ENCODE measurements at places on chromosomes 3 and 15.

- DNase-seq, result no peak
These were observed 65.1 kb downstream of the GOLIM4 start for GRCh38 chr3:168030577-168030976.

GRCh38 chr3:29642393-29643033 is 361.6 kb downstream of the RBMS3 start:
- DNase-seq, result no peak

DNA sequence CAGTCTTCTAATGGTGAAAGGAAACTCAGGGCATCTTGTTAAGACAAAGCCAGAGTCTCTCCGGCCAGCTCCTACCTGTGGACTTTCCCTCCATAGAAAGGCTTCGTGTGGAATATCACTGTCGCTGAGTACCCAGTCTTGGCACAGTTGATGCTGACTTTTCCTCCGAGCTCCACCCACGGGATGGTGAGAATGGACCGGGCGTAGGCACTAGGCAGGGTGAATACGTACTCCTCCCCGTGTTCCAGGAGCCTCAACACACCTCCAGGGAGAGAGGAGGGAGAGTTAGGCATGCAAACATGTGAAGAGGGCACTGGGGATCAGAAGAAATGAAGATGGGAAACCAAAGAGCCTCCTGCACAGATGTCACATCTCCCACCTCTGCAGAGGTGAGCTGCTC is 138.0 kb downstream of the STT3B start:
- no peak for DNase-seq

- no peak for DNase-seq
These were observed 57.7 kb downstream of the SUMF1 start for GRCh38 chr3:4409415-4409814.

GRCh38 chr15:88383354-88383753 is 83.8 kb downstream of the MRPL46 start:
- DNase-seq, result no peak

- DNase-seq, result no peak
These were observed 43.3 kb downstream of the RBMS3 start for GRCh38 chr3:29324180-29324651.

- peak; percentile 34 for DNase-seq
These were observed 615 bp downstream of the VPS18 start for GRCh38 chr15:40894681-40895448.

- DNase-seq, result no peak
These were observed 31.2 kb downstream of the RAB11A start for GRCh38 chr15:65900488-65900887.

DNA sequence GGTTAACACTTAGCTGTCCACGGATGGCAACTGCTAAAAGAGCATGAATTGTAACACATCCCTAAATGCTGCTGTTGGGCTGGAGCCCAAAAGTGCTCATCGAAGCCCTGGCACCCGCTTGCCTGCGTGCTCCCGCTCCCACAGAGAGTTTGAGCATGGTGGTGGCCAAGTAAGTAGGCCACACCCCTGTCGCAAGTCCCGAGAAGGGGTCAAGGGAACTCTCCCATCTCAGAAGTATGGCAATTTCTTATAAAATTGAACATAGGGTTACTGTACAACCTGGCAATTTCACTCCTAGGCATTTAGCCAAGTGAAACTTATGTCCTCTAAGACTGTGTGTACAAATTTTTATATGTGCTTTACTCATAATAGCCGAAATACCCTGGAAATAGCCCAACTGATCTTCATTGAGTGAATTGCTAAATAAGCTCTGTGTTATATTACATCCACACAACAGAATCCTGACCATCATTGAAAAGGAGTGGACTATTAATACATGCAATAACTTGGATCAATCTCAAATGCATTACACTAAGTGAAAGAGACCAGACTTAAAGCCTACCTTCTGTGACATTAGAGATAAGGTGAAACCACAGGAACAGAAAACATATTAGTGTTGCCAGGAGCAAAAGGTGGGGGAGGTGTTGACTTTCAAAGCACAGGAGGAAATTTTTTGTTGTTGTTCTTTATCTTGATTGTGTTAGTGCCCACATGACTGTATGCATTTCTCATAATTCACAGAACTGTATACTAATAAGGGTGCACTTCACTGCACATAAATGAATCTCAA is 1.5 kb upstream of the GCSAM start:
- peak; percentile 42 for DNase-seq

DNA sequence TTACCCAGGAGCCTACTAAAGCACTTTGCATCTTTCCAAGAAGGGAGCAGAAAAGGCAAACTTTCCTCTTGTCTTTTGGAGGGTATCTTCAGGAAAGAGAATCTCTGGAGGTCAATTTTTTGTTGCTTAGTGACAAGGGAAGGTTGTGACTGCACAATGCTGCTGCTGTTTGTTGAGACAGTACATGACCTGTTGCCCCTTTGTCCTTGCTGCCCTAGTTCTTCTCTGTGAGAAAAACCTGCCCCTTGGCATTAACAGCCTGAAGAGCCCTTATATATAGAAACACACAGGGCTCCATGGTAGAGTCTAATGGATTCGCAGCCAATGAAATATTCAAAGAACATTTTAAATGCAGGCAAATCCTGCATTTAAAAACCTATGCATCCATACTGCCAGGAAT is 20.3 kb downstream of the KLHDC8B start:
- no peak for DNase-seq

DNA sequence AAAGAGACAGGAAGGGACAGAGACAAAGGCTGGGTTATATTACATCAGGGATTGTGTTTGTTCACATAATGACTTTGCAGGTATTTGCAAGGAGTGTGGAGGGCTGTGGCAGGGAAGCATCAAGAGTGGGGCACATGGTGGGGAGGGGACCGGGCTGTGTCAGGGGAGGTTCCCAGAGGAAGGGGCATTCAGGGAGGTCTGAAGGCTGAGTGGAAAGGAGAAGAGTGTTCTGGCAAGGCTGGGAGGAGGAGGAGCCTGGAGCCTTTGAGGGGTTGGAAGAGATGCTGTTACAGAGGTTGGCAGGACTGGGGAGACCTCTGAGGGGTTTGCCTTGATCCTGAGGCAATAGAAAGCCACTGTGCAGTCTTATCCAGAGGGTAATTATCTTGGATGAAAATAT is 49.4 kb downstream of the EXOG start:
- no peak for DNase-seq

GRCh38 chr3:15331606-15332404 is 581 bp downstream of the SH3BP5 start:
- DNase-seq, result no peak

- no peak for DNase-seq
These were observed 28.9 kb upstream of the OSTN start for GRCh38 chr3:191170097-191170496.

DNA sequence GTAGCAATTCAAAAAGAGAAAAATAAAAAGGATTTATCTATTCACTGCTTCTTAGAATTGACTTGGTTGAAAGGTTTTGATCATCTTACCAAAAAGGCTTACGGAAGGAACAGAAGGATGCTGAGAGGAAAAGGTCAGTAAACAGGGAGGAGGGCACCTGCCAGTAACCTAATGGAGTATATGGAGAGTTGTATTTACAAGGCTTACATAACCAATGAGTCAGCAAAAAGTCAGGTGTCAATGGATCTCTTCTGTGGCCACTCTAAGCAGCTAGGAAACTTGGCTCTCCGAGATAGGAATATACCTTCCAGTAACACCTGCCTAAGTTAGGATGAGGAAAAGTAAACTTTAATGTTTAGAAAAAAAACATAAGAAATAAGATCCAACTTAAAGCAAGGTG is 80.5 kb upstream of the PLXND1 start:
- no peak for DNase-seq

DNA sequence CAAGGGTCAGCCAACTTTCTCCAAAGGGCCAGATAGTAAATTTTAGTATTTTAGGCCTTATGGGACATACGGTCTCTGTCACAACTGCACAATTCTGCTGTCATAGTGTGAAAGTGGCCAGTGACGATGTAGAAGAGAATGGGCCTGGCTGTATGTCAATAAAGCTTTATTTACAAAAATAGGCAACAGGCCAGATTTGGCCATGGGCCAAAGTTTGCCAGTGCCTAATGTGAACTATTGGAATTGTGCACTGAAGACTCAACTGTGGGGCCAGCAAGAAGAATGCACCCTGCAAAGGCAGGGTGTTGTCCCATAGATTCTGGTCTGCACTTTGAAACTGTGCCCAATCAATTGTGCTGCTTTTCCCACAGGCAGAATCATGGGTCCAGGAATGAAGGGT is 69.4 kb upstream of the PRR23E start:
- no peak for DNase-seq

GRCh38 chr15:42375252-42375651 is 16.0 kb downstream of the CAPN3 start:
- DNase-seq, result no peak

- DNase-seq, result peak; percentile 41
These were observed at the start of gene C3orf52 for GRCh38 chr3:112086076-112086854. Gene C3orf52, plus strand, starts transcription at chr3:112086389. Its CDS starts 19 bp downstream, at chr3:112086408.

DNA sequence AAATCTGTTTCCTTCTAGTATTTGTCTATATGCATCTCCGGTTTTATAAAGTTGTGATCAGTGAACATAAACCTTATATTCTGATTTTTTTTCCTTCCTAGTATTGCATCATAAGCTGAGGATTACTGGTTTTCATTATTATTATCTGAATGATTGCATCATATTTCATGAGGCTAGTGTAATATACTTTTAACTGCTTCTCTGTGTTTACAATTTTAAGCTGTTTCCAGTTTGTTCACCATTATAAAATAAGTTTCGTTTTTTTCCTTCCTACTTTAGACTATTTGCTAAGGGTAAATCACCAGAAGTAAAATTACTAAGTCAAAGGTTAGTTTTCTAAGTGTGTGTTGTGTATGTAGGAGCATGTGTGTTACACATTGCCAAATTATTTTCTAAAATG is 20.2 kb downstream of the SEMA6D start:
- no peak for DNase-seq

- no peak for DNase-seq
These were observed 289.9 kb upstream of the COL8A1 start for GRCh38 chr3:99348451-99348850.

- DNase-seq, result peak; percentile 24
These were observed 60.8 kb upstream of the ZBTB38 start for GRCh38 chr3:141307351-141308059.

- no peak for DNase-seq
These were observed 23.1 kb upstream of the MTMR10 start for GRCh38 chr15:31014608-31014925.

DNA sequence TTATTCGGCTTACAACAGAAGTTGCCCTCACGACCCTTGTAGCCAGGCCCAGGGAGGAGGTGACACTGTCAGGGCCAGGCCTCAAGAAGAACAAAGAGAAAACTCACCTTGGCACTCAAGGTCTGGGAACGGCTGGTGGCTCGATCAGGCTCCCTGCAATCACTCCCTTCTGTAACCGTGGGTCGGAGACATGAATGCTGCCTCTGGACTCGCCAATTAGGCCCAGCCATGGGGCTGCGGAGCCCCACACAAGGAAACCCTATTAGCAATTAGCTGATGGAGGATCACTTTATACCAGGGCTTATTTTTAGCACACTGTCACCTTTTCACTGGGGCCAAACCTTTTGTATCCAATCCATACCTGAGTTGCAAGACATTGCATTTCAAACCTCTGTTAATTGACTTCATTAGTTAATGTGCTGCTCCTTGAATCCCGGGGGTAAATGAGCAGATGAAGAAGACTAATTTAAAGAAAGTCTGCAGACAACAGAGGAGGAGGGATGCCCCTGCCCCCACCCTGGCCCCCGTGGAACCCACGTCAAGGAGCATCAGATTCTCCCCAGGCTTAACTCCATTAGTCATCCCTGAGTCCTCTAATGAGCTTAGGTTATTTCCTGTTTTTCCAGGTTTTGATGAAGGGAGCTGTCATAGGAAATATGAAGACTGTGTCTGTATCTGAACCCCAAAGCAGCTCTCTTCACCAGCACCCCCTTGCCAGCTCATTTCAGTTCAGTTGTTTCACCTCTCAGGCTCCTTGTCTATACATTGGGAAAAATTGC is 255.3 kb downstream of the RORA start:
- no peak for DNase-seq

GRCh38 chr3:170867143-170867937 is 2.7 kb downstream of the RPL22L1 start:
- no peak for DNase-seq

GRCh38 chr3:11919390-11919789 is 72.7 kb upstream of the TAMM41 start:
- DNase-seq, result no peak

GRCh38 chr3:32551087-32551486 is 19.6 kb downstream of the DYNC1LI1 start:
- DNase-seq, result no peak

- DNase-seq, result no peak
These were observed 86.4 kb upstream of the ABHD17C start for GRCh38 chr15:80608688-80609087.

GRCh38 chr3:195889870-195890295 is 18.5 kb downstream of the TNK2 start:
- no peak for DNase-seq

- DNase-seq, result no peak
These were observed 409.8 kb downstream of the TBL1XR1 start for GRCh38 chr3:176787506-176787905.

GRCh38 chr15:48557335-48557734 is 88.2 kb downstream of the FBN1 start:
- DNase-seq, result no peak

DNA sequence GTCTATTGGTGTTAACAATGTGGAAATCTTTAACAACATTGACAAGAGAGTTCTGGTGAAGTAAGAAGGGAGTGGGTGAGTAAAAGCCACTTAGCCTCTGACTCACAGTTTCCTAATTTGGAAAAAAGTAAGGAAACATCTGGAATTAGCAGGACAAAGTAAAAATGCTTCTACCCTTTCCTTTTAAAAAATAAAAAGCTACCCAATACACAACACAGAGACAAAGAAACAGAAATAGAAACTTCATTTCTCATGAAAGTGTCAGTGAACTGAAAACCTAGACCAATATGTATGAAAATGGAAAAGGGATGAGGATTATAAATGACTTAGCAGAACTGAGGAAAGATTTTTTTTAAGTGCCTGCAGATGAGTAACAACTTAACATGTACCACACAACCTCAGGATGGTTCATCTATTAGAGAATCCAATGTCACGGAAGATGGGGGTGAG is 65.4 kb downstream of the SSR3 start:
- no peak for DNase-seq

DNA sequence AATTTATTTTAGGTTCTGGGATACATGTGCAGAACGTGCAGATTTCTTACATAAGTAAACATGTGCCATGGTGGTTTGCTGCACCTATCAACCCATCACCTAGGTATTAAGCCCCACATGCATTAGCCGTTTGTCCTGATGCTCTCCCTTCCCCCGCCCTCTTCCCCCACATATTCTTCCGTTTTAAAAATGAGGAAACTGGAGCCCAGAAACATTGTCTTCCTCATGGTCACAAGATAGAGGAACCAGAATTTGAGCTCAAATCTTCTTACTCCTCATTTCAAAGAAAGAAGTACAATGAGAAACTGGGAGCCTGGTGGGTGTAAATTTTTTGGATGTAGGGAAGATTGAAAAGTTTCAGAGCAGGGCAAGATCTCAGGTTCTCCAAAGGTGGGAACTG is 56.1 kb upstream of the USP3 start:
- no peak for DNase-seq

DNA sequence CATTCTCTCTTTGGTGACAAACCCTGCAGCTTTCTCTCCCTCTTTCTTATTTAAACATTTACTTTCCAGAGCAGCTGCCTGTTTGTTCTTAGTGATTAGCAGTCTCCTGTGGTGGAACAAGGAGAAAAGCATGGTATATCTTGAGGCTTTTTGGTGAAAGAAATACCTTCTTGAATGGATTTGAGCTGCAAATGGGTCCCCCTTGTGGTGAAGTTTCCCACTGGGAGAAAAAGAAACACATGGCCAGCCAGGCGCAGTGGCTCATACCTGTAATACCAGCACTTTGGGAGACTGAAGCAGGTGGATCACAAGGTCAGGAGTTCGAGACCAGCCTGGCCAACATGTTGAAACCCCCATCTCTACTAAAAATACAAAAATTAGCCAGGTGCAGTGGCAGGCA is 48.3 kb upstream of the ACP3 start:
- DNase-seq, result no peak
